ENCODE measurements at places on chromosomes 6 and 20.

DNA sequence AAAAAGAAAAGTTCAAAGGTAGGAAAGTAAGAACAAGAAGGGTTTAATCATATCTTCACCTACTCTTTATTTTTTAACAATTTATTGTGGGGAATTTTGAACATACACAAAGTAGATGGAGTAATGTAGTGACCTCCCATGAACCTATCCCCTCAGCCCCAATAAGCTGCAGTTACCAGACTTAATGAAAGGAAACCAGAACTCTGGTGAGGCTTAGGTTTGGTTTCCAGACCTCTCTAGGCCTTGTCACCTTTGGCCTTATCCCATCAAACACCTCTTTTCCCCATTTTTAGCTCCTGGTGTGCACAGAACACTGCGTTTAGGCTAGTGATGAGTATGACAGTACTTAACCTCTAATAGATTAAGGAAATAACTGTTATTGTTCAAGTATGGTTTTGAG is 42.0 kb downstream of the CBFA2T2 start:
- no peak for DNase-seq

- DNase-seq = no peak
These were observed 422.6 kb upstream of the MMS22L start for GRCh38 chr6:97705568-97705967.

DNA sequence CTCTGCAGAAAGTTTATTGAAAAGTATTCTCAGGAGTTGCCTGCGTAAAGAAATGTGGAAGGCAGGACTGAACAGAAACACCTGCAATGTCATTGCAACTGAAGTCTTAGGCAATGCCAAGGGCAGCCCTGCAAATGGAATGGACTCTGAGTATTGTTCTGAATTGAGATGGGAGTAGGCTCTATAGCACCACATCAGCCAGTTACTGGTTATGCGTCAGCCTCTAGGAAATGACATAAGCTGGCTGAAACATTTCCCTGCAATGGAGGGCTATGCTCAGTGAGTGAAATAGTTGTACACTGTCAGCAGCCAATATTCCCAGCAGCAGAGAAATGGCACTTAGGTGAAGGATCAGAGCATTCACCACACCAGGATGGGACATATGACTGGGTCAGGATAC is 13.8 kb upstream of the GJE1 start:
- no peak for DNase-seq

DNA sequence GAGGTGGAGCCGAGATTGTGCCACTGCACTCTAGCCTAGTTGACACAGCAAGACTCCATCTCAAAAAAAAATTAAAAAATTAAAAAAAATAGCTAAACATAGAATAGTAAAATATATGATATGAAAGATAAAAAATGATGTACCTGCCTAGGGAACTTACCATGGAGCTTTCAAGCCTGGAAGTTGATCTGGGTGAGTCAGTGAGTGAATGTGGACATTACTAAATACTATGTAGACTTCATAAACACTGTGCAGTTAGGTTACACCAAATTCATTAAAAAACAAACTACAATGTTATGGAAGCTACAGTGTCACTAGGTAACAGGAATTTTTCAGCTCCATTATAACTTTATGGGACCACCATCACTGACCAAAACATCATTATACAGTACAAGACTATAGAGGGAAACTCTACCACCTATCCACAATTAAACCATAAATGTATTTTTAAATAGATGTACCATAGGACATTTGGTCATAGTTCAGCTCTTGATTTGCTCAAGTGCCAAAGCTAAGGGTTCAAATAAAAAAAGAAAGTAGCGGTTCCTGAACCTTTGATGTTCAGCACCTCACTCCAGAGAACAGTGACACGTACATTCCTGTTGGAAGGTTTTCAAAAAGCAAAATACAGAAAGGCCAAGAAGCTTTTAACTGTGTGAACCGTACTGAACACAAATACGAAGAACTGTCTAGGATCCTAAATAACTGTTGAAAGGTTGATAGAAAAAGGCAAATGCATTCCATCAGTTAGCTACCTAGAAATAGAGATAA is 52.4 kb upstream of the SPDEF start:
- DNase-seq = peak; percentile 18

DNA sequence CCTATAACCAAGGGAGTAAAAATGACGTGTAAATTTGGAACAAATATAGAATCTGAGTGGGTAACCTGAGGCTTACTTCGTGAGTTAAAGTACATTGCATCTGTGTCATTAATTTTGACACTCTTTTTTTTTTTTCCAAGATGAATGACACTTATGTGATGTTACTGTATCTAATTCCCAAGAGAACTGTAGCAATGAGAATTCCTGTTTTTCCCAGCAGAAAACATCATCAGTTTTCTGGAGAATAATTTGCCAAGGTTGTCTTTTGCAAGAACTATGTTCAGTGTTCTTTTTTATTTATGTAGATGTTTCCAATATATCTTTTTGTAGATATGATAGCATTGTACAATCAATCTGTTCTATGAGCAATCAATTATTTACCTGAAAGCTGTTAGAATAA is 283.6 kb downstream of the ARHGAP18 start:
- no peak for DNase-seq

DNA sequence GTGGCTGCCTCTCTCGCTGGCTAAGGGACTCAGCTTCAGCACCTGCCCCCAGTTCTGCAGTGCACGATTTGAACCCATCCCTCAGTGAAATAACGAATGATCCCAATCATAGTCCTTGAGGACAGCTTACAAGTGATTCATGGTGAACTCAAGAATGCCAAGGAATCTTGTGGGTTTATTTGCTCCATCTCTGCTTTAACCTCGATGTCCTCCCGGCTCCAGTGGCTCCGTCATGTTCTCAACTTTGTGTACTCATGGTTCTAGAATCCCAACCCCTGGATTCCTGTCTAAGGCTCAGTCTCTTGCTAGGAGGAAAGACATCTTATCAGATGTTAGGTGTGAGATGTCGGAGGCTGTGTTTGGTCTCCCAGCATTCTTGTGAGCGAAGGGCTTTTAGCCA is 29.0 kb upstream of the GTSF1L start:
- DNase-seq = no peak

- no peak for DNase-seq
These were observed 118.2 kb upstream of the DST start for GRCh38 chr6:56760842-56761241.

DNA sequence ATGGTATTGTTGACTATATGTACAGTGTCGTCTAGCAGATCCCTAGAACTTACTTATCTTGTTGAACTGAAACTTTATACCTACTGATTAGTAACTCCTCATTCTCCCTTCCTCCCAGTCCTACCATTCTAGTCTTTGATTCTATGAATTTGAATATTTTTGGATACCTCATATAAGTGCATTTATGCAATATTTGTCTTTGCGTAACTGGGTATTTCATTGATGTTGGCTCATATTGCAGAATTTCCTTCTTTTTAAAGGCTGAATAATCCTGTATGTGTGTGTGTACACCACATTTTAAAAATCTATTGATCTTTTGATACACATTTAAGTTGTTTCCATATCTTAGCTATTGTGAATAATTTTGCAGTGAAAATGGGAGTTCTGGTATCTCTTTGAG is 119.9 kb downstream of the SOX4 start:
- no peak for DNase-seq

DNA sequence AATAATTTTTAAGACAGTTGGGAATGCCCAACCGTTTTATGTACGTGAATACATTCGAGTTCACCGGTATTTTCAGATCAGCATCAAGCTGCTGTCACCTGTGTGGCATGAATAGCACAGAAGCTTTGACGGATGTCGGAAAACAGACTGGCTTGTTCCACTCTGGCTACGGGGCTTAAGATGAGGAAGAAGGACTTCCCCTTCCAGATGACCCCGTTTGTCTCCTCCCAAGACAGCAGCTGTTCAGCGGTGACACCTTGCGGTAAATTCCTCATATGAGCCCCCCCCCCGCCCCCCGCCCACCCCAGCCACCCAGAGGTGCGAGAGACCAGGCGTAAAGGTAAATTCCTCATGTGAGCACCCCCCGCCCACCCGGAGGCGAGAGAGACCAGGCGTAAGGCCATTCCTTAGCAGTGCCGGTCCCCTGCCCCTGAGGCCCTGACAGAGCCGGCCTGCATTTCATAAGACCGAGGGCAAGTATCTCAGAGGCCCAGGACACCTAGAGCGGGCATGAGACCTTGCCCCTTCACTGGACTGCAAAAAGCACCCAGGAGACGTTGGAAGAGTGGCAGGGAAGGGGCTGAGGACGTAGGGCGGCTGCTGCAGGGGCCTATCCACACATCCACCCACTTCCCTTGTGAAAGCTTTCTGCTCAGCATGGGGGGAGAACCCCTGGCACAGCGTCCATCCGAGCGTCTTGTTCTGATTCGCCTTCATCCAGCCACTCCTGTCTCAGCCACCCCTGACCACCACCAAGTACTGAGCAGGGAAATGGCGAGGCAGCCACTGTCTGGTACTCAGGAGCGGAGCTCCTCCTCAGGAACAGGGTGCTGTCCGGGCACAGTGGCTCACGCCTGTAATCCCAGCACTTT is 7.3 kb upstream of the PCMTD2 start:
- no peak for DNase-seq

GRCh38 chr6:29723262-29723665 is at the start of gene HLA-F:
TSS of gene HLA-F (plus strand) at chr6:29723434. CDS start at chr6:29723464, 30 bp downstream.
- peak; percentile 95 for DNase-seq

DNA sequence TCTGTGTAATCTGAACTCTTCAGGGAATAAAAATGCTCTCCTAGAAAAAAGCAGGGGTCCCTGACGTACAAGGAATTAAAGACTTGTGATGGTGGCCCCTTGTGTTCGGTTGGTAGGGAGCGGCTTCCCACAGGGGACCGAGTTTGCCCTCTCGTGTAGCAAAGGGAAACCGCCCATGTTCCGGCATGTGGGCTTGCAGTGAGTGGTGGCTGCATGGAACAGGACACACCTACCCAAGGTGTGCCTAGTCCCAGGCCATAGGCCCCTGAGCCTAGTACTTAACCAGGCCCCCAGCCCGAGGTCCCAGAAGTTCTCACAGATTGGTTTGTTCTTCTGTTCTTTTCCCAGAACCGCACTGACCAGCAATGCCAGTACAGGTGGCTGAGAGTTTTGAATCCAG is 15.5 kb downstream of the MYBL2 start:
- DNase-seq = no peak

DNA sequence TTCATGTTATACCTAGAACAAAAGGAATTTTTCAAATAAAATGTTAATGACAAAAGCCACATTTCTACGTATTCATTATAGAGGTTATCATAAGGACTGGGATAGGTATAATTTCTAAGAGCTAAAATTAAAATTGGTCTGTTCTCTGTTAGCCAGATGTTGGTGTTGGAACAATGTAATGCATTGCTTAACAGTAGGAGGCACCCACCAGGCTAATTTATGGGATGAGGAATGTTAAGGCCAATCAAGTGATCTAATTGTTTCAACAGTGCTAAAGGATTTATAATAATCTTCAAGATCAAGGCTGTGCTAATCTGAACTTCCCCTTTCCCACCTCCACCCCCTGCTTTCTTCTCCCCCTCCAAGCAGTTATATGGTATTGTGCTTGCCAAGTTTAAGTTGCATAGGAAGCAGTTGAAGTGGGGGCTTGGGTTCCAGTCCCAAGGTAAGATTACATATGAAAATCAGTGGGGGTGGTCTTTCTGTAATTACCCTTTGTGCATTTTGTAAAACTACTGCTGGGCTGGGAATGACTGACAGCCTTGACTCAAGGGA is 89.2 kb upstream of the BACH2 start:
- DNase-seq = no peak

- peak; percentile 3 for DNase-seq
These were observed 440.4 kb downstream of the BTBD3 start for GRCh38 chr20:12358006-12358654.

GRCh38 chr6:91268941-91269340 is 682.1 kb upstream of the MAP3K7 start:
- no peak for DNase-seq

DNA sequence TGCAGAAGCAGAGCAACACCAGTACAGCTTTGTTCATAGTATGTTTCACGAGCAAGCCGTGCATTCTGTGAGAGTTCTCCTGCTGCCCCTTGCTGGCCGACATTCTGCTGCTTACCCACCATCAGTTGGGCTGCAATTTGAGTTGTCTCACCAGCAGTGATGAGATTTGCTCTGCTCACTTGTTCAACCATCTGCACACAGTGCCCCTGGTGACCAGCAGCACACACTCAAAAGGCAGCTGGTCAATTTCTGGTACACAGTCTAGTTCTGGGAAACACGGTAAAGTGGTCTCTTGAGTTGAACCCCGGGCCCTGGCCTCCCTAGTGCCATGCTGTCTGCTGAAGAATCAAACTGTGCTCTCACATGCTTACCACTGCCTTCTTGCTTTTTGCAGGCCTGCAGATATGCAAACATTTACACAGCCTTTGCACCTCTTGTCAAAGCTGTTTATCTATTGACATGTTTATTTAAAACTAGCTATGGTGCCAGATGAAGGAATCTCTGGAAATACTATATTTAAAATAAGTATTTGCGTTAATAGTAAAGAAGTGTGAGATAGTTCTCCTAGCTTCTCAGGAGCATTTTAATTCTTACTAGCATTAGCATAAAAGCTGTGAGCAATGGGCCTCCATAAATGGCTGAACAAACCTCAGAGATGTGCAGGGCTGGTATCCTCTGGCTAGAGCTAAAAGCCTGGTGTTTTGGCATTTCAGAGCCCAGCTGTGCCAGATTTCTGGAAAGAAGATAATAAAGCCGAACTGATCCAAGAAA is 234.3 kb downstream of the ARHGAP18 start:
- DNase-seq = no peak

DNA sequence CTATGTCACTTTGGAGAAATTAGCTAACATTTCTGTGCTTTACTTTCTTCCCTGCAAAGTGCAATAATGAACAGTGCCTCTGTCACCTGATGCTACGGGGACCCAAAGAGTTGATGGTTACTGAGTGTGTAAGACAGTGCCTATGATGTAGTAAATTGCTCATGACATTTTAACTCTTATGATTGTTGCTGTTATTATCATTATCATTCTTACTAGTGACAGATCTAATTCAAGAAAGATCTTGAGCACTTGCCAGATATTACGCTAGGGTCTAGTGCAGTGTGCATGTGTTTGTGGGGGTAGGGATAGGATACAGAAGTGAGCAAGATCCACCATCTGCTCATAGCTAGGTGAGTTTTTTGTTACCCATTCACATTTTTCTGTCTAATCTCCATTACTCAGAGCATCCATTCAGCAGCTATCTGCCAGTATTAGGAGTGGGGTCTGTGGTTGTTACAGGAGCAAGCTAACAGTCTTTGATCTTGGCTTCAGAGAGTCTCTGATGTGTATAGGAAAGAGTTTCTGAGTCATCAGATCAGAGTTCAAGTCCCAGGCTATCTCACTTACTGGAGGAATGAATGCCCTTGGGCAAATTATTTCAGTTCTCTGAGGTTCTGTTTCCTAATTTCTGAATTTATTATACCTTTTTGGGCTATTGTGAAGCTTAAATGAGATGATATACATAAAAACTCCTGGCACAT is 33.1 kb upstream of the DAAM2 start:
- DNase-seq = no peak

DNA sequence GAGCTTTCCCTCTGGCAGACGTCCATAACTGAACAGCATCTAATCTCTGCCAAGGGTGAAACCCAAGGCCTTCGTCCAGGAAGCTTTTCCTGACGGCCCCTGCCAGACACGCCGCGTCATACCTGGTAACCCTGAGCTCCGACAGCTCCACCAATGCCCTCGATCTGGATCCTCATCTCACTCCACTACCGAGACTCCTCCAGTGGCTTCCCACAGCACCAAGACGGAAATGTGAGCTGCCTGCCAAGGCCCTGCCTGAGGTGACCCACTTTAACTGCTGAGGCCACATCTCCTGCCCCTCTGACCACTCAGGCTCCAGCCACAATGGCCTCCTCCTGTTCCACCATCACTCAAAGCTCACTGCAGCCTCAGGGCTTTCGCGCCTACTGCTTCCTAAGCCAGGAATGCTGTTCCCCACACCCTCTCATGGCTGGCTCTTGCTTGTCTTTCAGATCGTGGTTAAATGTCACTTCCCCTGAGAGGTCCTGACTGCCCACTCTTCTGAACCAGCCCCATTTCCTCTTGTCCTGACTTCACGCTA is 143.2 kb downstream of the PREX1 start:
- DNase-seq = no peak

Data from T47D (cell line).